SK-N-SH (cell line): ENCODE measurements at places on chromosomes 7 and 10. TPM values are rescaled to one million over a fixed set of nuclear protein-coding genes. Genes with fewer than 3 reads are reported as not detected.

Gene MYO1G
- 0.05 and 0.10 TPM in 2 replicates for polyA plus RNA-seq

Gene FAM25C
- polyA plus RNA-seq = not detected in 2 replicates

Gene LRRC4
- 0.44 and 0.58 TPM in 2 replicates for polyA plus RNA-seq

Gene EVX1
- not detected in 2 replicates for polyA plus RNA-seq

Gene NFE2L3
- polyA plus RNA-seq = 36.1 and 50.8 TPM in 2 replicates

Gene AKR1E2
- polyA plus RNA-seq = 5.8 and 6.9 TPM in 2 replicates

Gene HEPACAM2
- polyA plus RNA-seq = not detected in 2 replicates

Gene CRHR2
- polyA plus RNA-seq = not detected in 2 replicates

Gene ALOX5
- not detected in 2 replicates for polyA plus RNA-seq

DNA sequence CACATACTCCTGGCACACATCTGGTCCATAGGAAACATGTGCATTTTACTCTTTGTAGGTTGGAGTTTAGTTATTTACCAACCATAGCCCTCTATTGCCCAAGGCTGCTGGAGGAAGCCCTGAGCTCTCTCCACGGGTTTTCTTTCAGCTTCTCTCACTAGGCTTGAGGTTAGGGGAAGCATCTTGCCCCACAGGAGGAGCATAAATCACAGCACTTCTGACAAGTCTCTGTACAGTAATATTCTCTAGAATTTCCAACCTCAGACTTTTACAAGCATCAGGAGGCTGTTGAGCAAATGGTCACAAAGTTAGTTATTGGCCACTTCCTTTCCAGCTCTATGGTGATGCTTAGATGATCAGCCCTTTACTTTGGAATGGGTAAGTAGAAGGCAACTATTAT lies 122.9 kb upstream of the GLI3 start:
- DNase-seq = no peak

DNA sequence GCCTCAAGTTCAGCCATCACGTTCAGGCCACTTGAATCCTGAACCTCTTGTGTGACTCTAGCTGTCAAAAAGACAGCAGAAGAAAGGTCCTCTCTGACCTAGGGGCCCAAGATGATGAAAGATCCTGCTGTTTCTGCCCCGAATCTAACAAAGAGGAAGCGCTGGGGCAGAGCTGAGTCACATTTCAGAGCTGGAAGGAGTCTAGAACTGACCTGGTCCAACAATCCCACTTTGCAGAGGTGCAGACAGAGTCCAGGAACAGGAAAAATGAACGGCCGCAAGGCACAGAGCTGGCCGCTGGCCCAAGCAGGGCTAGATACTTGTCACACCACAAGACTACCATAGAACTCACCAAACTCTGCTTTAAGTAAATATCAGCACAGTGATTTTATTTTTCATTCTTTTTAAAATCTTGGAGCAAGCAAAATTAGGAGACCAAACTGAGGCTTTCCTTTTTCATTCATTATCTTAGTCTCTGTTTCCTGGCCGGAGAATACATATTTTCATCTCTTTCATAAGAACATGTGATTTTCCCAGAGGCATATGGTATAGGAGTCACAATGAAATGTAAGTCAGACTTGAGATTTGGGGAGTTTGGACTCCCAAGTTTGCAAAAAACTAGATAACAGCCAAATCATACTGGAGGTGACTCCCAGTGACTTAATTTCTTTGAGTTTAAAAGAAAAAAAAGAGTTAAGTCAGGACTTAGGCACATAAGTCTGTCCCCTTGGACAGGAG lies 52.8 kb downstream of the CHST15 start:
- DNase-seq = no peak

GRCh38 chr10:94425942-94426341 lies 23.6 kb downstream of the TBC1D12 start:
- no peak for DNase-seq

DNA sequence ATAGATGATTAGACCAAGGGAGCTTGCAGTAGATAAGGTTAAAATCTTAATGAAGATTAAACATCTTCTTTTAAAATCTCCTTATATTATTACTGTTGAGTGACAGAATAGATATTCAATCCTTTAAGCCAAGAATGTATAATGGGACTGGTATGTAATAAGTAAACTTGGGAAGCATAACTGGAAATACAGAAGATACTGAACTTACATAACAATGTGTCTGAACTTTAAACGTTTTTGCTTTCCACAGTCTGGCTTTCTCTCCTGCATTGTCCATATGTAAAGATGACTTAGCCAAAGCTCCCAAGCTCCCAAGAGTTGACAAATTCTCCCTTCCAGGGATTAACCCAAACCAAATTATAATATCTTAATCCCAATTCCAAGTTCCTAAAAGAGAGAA lies 129.8 kb downstream of the KCND2 start:
- no peak for DNase-seq

- DNase-seq = no peak
Observed at GRCh38 chr10:130913844-130914243, 397.7 kb downstream of the TCERG1L start.

DNA sequence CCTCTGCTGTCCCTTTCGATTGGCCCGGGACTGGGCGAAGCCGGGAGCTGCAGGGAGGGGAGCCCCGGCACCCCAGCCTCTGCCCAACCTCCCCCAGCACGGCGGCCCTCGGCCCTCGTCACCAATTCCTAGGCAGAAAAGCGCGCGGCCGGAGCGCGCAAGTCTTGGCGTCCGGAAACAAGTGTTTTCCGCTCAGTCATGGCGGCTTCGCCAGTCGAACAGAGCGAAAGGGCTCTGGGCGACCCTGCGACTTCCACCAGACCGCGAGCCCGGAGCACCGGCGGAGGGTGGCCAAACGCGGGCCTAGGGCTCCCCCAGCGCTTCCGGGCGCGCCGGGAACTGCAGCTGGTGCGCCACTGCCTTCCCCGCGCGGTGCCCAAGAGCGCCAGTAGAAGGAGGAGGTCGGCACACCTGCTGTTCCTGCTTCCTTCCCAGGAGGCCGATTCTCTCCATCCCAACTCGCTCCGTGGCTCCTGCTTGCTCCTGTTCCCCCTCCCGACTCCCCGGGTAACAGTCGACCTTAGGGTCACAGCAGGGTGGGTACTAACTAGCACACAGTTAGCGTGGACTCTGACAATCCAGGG lies 729.9 kb downstream of the ZWINT start:
- DNase-seq = peak; percentile 88

DNA sequence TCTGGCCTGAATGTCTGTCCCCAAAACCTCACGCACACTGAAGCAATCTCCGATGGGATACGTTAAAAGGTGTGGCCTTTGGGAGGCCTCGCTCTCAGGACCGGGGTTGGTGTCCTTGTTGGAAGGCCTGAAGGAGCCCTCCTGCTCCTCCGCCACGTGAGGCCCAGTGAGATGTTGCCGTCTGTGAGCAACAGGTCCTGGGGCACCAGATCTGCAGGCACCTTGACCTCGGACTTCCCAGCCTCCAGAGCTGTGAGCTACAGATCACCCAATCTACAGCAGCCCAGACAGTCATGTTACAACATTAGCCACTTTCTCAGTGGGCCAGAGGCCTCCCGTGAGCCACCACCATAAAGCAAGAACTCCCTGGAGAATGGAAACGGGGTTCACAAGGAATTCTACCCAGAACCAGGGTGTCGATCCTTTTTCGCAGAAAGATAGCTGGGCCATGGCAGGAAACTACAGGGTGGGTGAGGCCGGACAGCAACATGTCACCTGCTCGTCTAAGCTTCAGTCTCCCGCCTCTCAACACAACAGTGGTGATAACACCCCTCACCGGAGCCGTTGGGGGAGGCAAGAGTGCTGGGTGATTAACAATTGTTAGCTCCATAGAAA lies 87.0 kb downstream of the DIP2C start:
- DNase-seq = no peak

GRCh38 chr7:42175834-42176723 lies 60.9 kb downstream of the GLI3 start:
- no peak for DNase-seq

- DNase-seq = no peak
Observed at GRCh38 chr7:479115-479947, 40.3 kb downstream of the PDGFA start.

GRCh38 chr10:3452683-3453361 lies 280.2 kb upstream of the PITRM1 start:
- DNase-seq = no peak

DNA sequence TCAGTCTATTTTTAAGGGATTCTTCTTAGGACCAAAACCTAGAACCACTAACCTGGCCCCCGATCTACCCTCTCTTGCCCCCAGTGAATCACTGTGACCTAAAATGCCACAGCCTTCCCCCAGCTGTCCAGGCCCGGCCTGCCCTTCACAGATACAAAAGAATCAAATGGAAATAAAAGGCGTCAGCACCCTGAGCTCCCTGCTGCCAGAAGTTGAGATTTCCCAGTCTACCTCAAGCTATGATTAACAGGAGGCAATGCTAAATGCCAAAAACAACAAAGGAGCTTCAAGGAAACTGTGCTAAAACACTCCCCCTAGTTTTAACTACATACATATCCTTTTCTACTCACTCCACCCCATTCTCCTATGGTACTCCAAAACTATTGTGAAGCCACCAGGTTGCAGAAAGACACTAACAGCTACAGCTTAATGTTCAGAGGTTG lies 67.8 kb downstream of the GSAP start:
- peak; percentile 42 for DNase-seq

DNA sequence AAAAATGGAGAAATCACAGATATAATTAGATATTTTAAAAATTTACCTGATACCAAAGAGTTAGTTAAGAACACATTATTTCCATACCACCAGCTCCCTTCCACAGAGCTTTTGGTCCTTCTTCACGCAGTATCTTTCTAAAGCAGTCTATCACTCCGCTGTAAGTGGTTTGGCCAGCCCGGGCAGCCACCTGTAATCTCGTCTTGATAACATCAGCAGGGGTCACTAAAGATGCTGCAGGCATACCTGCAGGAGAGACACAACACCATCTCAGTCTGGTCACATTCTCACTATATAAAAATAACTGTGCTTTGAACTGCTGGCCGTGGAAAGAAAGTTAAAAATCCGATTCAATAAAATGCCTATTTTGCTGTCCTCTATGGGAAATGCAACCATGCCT lies 200.1 kb downstream of the SLC25A13 start:
- DNase-seq = no peak

- no peak for DNase-seq
Observed at GRCh38 chr7:33193308-33193864, 64.0 kb downstream of the BBS9 start.

DNA sequence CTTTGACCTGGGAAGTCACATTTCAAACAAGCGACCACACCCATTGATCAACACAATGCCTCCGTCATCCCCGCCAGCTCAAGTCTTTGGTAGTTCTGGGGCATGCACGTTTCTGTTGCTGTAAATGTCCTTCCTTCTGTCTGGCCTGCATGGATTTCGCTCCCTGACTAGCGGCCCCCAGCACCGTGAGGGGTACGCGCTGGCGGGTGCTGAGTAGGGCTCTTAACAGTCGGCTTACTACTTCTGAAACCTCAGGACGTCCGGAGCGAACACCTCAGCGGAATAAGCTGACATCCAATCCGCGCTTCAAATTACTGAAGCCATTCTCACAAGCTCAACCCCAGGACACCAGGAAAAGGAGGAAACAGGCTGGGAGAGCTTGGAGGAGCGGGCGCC lies 505 bp downstream of the NUDCD3 start:
- no peak for DNase-seq

GRCh38 chr10:92990615-92991014 lies 70.0 kb upstream of the CYP26C1 start:
- DNase-seq = no peak

DNA sequence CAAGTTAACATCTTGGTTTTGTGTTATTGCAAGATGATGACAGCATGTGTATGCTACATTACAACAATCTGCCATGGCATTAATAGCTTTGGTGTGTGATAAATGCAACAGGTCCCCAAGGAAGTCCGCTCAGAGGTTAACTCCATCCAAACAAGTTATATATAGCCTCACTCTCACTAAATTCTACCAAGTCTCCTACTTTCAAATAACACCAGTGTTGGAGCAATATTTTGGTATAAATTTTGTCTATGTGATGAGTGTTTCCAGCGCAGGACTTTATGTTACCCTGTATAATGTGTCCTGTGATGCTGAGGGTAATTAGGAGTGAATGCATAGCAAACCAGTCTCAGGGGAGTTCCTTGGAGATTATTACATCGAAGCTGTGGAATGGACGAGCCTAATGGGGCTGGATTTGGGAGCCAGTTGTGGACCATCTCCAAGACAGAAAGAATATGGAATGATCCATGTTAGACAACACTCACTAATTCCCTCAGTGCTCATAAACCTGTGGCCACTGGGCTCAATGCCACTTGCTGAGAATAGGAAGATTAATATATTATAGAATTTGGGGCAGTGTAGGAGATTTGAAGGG lies 127.6 kb upstream of the CXCL12 start:
- DNase-seq = no peak

DNA sequence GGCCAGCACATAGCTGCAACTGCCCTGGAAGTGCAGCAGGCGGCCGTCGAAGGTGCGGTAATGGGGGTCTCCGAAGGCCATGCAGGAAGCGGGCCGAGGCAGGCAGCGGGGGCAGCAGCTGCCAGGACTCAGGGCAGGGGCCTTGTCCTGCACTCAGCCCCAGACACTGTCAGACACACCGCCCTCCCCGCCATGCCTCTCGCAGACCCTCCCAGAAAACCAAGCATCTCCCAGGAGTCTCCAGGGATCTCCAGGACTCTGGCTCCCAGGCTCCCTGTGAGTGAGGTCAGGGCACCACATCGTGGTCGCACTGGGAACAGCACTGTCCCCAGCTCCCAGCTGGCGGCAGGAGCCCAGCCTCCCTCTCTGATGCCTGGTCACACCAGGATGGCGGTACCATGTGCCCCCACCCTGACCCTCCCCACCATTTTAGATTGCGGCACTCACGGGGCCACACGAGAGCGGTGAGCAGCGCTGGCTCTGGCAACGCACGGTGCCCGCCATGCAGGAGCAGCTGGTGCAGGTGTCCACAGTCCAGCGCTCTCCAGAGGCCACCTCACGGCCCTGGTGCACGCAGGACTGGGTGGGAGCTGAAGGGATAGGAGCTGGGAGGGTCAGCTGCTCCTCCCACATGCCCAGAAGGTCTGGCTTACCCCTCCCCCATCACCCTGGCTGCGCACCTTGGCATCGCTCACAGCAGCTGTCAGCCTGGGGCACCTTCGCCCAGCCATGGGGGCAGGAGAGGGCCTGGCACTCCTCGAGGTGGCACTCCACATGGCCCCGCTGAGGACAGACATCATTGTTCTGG lies 17.5 kb downstream of the ATP6V1F start:
- DNase-seq = peak; percentile 99

DNA sequence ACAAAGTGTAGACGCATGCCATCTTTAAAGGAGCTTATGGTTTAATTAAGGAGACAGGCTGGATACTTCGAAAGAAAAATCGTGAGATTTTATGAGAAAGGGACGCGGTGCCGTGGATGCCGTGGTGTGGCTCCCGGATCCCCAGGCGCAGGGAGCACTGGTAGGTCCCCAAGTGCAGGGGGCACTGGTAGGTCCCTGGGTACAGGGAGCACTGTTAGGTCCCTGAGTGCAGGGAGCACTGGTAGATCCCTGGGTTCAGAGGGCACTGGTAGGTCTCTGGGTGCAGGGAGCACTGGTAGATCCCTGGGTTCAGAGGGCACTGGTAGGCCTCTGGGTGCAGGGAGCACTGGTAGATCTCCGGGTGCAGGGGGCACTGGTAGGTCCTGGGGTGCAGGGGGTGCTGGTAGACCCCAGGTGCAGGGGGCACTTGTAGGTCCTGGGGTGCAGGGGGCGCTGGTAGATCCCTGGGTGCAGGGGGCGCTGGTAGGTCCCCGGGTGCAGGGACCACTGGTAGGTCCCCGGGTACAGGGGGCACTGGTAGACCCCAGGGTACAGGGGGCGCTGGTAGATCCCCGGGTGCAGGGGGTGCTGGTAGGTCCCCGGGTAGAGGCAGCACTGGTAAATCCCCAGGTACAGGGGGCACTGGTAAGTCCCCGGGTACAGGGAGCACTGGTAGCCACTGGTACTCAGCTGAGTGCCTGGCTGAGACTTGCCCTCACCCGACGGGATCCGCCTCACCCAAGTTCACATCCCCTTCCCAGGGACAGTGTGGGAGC lies 14.1 kb downstream of the PRKAG2 start:
- DNase-seq = no peak
